ENCODE measurements at places on chromosomes 3 and 15.

DNA sequence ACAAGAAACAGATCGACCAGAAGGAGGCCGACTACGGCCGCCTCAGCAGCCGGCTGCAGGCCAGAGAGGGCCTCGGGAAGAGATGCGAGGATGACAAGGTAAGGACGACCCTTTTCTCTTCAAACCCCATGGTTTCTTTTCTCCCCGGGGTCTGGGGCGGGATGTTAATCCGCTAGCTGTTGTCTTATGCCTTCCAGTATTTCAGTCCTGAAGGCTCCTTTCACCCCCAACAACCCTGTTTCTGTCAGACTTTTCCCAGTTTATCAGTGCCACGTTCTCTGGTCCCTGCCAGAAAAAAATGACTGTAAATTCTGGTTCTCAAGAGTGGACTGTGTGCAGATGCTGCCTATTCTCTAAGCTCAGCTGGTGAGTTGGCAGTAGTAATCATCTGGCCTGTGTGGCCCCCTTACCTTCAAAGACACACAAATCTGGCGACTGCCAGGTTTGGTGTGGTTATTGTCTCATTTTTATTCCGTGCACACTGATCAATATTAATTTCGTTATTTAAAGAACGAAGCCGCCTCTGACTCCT is 806 bp downstream of the GOLM2 start:
- DNase-seq = no peak

DNA sequence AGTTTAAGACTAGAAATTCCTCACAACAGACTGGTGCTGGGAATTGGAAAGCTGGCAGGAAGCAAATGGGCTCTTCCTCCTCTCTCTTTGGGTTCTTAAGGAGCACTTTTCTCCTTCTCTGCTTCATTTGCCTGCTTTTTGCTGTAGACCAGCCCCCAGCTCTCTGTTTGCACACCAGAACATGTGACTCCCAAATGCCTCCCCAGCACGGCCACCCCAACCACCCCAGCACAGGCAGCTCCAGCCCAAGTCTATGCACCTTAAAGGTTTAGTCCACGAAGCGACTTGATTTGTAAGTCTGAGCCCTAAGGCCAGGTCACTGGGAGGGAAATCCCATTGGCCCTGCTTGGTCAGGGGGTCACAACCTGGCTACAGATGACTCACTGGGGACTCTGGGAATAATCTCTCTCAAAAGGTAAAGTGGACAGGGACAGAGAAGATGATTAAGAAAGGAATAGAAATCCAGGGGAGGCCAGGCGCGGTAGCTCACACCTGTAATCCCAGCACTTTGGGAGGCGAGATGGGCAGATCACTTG is 377.8 kb upstream of the PROK2 start:
- DNase-seq = no peak

DNA sequence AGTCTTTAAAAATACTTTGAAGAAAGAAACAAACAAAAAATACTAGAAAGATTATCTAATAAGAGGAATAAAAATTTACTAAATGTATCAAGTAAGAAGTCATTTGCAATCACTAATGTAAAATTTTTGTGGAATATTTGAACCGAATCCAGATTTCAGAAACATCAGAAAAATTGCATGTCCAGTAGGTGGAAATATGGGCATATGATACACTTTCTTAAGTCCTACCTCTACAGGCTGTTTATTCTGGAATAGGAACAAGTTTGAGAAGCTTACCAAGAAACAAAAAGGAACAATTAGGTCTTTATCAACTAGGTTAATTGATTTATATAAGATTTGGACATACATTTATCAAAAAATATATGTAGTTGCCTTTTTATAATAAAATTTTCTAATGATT is 292.9 kb upstream of the ROBO1 start:
- DNase-seq = no peak

GRCh38 chr3:127847236-127847720 is 25.0 kb upstream of the MGLL start:
- no peak for DNase-seq

GRCh38 chr3:187550446-187550845 is 119.7 kb downstream of the SST start:
- no peak for DNase-seq

DNA sequence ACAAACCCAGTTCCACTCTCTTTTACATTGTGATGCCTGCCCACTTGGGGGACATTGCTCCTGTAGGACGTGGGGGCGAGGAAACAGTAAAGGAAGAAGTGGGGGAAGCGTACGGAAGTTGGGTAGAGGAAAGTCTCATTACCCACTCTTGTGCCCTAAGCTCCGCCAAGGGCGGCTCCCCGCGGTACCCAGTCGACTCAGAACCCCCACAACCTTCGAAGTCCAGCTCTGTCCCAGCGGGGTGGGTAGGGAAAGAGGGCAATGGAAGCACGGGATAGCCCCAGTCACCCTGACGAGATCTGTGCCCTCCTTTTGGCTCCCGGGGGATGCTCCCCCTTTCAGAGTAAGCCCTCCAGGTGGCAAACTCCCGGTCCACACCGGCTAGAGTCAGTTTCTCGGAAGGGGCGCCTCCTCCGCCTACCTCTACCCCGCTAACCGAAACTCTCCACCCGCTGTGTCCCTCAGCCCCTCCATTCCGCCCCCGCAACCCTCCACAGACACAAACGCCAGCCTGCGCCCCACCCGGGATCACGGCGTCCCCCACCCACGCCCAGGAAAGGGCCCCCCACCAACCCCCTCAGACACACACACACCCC is 527 bp downstream of the CSNK1G1 start:
- no peak for DNase-seq

DNA sequence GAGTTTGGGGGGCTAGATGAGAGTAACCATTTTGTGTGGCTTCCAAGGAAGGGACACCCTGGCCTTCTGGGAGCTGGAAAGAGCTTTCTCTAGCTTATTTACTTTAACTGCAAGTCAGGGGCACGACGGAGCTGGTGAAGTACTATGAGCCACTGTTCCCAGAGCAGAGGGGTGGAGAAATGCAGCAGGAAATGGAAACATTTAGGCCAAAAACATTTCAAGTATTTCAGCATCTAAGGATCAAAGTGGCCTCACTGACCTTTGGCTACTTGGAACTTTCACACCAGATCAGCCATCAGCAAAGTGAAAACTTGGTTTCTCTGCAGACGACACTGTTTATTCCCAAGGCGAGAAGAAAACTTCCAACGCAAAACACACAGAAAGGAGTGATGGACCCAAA is 7.9 kb downstream of the DGKG start:
- DNase-seq = no peak

DNA sequence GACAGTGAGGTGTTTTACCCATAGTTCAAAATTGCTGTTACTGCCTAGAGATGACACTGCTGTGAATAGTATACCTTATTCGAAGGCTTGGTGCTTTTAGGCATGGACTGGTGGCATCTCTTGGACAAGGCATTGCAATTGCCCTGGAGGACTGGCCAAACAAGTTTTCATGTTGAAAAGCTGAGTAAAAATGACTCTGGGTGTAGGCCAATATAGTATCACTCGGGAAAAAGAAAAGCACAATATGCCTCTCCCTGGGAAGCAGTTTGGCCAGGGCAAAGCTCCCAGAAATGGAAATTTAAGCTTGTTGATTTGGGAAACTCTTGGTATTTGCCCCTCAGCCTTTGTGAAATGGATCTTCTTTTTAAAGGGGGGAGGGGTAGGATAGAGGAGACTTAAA is 54.8 kb downstream of the ZNF609 start:
- no peak for DNase-seq

Data from GM04504 (cell line).